ENCODE measurements at places on chromosomes 2 and 18.

- no peak for DNase-seq
Observed at GRCh38 chr2:120820263-120820952, 84.7 kb downstream of the GLI2 start.

DNA sequence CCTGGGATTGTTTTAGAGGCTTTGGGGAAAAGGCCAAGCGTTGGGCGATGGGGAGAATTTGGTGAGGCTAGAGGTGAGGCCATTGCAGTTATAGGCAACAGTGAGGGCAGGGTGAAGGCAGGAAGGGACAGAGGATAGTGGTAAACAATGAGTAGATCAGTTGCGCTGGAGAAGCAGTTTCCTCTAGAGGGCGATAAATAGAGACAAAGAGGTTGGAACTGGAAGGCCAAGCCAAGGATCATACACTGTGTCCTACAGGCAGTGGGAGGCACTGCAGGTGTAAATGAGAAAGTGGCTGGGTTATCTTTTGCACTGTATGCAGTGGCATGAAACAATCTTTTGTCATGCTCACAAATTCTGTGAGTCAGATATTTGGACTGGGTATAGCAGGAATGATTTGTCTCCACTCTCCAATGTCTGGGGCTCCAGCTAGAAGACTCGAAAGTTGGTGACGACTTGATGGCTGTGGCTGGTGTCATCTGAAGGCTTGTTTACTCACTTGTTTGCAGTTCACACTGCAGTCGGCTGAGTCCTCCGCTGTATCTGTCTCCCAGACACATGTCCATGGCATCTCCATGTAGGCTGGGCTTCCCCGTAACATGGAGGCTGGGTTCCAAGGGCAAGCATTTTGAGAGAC is 82.1 kb downstream of the TNP1 start:
- peak; percentile 31 for DNase-seq

DNA sequence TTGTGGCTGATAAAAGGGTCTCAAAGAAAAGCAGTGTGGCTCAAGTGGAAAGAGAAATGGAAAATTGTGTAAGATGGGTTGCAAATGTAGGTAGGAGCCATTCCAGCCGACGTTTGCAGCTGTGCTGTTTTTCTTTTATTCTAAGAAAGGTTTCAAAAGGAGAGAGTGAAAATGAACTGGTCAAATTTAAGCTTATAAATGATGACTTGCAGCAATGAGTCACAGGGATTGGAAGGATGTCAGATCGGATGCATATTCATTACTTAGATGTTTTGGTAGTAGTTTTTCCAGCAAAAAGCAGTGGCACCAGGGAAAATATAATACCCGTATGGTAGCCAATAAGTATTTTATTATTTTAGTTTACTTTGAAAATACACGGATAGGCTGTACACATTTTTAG is 79.1 kb downstream of the LRRTM4 start:
- no peak for DNase-seq

DNA sequence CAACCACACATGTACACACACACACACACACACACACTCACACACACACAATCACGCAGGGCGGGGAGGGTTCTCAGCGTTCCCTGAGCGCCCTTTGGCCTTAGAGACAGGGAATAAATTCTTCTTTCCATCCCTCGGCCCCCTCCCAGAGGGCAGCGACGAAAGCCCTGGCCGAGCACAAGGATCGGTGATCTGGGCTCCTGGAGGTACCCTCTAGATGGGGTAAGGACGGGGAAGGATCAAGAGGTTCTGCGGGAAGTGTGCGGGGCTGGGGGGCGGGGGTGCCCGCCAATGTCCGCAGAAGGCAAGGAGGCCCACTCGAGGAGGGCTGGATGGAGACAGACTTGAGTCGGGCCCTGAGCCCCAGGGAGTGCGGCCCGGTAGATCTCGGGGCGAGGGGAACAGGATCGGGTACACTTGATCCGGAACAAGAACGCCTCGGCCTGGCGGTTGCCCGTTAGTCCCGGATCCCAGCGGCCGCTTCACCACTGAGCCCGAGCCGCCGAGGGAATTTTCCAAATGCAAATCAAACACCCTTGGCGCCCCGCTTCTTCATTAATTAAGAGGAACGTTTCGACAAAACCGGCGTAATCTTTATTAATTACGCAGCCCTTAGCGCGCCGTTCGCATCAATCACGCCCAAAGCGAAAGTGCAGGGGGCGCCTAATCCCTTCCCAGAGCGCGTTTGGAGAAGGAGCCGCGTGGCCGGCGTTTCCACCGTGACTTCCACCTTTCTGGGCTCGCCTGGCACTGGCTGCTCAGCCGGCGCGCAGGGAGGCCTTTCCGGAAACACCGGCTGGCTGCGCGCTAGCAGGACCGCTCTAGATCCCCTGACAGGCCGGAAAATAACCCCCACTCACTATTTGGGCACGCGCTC is 7.0 kb upstream of the PAX3 start:
- no peak for DNase-seq

- no peak for DNase-seq
Observed at GRCh38 chr2:174892546-174892945, 112.6 kb downstream of the CHN1 start.

GRCh38 chr18:58045242-58046092 is 1.4 kb downstream of the NEDD4L start:
- peak; percentile 25 for DNase-seq

- no peak for DNase-seq
Observed at GRCh38 chr2:20040489-20041172, 10.8 kb downstream of the LAPTM4A start.

GRCh38 chr2:224901121-224901676 is 141.1 kb downstream of the DOCK10 start:
- DNase-seq: no peak

- no peak for DNase-seq
Observed at GRCh38 chr2:234676109-234676782, 179.4 kb upstream of the ARL4C start.

DNA sequence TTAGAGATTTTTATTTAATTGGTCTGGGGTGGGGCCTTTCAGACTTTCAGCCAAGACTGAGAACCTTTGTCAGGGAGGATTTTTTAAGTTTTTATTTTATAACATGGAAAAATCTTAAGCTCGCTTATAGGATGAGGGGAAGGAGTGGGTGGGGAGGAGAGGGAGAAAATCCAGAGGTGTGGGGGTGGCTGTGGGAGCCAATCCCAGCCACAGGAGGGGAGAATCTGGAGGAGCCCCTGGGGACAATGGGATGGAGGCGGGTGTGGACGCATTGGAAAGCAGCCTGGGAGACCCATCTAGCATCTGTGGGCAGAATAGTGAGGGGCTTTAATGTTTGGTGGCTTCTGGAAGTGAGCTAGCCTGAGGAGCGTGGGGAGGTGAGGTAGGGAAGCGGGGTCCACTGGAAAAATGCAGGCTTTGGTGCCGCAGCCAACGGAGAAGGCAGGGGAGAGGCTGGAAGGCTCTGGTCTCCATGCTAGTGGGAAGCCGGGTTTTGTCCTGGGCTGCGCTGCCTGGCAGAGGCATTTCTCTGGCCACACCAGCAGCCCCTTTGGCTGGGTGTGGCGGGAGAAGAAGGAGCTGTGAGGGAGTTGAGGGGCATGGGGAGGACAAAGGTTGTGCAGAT is 11.5 kb upstream of the INPP5D start:
- no peak for DNase-seq

DNA sequence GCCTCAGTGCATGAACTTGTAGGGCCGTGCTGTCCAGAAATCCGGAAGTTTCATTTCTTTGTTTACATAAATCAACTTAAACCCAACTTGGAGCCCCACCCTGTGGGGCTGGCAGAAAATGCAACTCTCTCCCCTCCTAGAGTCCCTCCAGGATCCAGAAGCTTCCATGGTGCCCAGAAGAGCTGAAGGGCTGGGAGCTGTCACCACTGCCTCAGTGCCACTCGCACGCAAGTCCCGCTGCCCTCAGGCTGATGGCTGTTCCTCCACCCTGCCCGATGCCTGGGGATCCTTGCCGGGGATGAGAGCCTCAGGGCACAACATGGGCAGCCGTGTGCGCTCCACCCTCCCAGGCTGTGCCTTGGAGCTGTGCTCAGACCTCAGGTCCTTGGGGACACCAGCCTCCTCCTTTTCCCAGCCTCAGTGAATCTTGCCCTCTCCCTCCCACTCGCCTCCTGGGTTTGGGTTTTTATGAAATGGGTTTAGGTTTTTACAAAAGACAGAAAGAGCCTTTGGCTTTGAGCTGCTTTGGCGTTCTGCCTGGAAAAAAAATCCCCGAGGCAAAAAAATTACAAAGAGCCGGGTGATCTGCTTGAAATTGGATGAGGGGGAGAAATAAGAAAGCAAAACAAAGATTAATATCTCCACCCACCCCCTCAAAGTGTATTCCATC is 155.2 kb downstream of the TWIST2 start:
- no peak for DNase-seq

DNA sequence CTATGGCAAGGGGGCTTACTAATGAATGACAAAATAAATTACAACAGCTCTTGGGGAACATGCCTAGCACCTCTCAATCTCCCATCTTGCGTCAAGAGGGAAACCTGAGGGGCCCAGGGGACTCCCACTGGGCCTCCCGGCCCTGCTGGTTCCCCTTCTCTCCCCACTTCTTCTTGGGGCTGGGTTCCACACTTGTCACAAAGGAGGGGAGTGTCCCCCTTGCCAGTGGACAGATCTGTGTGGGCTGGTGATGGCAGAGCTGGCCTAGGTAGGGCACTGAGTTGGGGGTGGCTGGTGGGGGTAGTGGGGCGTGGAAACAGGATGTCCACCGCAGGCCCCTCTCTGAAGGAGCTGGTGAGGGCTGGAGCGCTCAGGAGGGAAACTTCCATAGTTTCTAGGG is 184.0 kb upstream of the HAAO start:
- no peak for DNase-seq

DNA sequence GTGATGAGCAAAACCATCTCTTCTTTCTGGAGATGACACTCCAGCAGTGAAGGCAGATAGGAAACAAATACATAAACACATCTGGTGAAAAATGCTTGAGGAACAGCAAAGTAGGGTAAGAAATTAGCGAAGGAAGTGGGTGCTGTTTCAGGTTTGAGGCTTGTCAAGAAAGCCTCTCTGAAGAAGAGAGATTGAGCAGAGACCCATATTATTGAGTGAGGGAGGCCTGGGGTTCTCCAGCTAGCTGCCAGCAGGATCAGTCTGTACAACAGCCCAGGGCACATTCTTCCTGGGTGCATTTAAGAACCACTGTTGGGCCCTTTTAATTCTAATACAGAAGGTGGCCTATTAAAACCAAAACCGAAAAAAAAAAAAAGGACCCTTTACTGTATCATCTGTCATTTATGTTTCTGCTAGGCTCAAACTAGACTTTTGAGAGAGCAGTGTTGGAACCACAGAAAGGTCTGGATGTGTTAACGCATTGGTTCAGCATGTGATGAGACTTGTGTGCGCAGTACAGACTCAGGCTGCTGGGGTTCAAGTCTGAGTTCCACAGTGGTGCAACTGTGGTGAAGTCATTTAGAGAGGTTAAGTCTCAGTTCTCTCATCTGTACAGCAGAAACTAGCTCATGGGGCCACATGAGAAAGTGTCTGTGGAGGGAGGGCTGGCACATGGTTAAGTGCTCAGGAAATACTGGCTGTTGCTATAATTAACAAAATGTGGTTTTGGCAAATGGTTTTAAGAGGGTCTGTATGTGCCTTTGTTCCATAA is 28.9 kb downstream of the MGAT5 start:
- peak; percentile 49 for DNase-seq

- DNase-seq: no peak
Observed at GRCh38 chr2:42450136-42450535, 43.6 kb downstream of the KCNG3 start.

DNA sequence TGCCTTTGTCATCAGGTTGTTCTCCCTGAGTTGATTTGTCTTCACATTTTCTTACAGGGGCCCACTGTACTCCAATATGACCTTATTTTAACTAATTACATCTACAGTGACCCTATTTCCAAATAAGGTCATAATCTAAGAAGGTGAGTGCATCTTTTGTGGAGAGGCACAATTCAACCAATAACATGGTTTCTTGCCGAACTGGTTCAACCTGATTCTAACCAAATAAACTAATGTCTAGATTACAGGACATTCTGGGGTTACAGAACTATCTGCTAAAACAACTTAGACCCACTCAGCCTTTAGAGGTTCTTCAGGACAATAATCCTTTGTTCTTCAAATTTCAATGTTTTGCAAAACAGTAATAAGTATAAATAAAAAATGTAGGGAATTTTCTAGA is 496.5 kb upstream of the SOX11 start:
- no peak for DNase-seq

- DNase-seq: peak; percentile 56
Observed at GRCh38 chr2:165015052-165015642, 59.8 kb upstream of the SLC38A11 start.

All from activated CD4-positive, alpha-beta memory T cell treated with anti-CD3 and anti-CD28 coated beads, Interleukin-2, amount 10 ng/mL, durations not matched to agents 7 days and 5 days (primary cell).